Cerebellar nuclear complex (tissue), 1 donor: ENCODE measurements at places on chromosomes 6 and 20.

DNA sequence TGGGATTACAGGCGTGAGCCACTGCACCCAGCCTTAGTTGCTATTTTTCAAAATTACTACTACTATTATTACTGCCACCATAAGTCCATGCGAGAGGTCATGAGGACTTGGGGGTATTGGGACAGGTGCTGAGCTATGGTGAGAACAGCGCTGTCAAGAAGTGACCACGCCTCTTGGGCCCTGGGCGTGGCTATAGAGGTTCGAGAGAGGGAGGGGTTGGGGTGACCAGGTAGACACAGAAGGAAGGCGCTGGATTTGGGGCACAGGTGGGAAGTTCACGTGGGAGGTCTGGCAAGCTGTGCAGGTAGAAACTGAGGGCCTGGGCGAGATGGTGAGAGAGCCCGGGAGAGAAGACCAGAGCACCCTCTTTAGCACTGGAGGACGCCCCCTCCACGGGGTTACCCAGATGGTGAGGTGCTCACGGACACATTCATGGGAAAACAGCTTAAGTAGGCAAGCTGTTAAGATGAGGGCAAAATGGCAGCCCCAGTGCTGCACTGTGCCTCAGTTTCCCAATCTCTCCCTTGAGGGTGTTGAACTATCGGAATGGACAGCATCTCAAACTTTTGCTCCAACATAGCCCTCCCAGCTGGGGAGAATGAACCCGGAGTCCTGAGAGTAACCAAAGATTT lies 61.0 kb downstream of the RAB44 start:
- DNase-seq = no peak

DNA sequence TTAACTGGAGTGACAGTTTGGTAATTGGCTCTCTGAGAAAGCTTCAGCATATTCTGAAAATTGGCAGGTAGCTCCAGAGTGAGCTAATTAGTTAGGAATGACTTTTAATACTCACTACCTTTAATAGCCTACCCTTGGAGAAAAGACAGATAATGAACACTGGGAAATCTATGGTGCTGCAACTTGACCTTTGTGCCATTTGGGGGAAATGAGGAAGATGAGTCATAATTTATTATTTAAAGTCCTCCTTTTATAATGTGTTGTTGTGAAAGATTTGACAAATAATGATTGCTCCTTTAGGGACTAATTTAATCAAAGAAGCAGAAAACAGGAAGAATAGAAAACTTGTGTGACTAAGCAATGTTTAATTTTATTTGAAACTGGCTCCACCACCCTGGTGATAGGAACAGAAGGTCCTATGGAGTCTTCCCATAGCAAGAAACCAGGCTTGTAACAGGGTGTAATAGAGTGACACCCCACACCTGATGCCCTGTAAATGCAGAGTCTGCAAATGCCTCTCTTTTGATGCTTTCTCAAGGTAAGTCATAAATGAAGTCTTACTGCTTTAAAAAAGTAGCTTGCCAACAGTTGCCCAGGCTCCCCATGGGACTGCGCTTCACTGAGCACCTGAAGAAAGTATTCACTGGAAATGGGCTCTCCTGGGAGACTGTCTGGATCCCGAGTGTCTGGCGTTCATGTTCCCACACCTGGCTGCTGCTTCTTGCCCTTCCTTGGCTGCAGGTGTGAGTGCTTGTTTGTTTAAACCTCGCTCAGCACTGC lies 134.4 kb downstream of the LRRC1 start:
- no peak for DNase-seq

DNA sequence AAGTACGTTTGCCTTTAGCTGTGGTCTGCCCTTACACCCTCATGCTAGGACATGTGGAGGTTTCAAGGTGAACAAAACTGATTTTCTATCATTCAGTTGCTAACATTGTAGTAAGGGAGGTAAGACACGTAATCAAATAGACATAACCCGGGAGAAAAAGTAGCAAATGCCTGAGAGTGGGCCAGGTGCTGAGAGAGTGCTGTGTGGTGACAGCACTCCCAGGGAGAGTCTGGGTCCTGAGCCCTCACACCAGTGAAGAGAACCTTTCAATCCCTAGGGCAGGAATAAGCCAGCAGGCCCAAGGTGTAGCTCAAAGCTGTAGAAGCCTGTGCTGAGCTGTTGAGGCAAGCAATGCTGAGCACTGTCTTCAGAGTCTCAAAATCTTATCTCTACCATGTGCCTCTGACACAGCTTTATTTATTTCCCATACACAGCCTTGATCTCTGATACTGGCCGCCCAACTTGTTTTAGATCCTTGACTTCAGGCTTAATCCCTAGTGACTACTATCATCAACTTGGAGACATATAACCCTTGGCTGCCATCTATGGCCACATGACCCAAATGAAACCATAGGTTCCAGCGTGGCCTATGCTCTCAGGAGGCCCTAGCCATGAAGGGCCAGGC lies 55.2 kb downstream of the TPD52L1 start:
- no peak for DNase-seq

DNA sequence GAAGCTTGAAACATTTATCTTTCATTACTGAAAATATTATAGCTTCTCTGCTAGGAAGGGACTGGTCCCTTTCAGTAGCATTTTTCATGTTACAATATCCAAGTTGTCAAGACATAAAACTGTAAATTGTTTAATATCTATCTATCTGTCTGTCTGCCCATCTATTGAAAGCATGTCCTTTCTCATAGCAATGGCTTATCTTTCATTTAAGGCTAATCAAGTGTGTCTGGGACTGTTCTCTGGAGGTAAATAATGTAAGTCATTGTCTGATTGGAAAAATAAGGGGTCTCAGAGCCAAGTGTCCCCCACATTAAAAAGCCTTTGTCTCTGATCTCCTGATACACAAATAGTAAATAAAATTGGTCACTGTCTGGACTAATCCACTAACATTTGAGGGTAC lies 135.5 kb downstream of the PKHD1 start:
- no peak for DNase-seq

- DNase-seq = no peak
Measured at GRCh38 chr20:38221119-38221589, 39.4 kb downstream of the KIAA1755 start.

- no peak for DNase-seq
Measured at GRCh38 chr6:52407467-52407866, 12.7 kb upstream of the EFHC1 start.

DNA sequence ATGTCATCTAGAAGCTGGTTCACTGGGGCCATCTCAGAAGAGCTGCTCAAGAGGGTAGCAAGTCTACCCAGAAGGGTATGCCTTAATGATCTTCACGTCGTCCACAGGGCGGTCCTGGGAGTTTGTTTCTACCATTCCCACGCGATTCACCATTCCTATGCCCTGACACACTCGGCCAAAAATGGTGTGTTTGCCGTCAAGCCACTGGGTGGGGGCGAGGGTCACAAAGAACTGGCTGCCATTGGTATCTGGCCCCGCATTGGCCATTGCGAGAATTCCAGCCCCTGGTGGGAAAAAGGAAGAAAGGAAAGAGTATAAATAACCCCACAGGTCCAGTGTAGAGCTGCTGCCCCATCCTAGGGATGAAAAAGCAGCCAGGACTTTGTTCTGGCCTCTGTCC lies 16.5 kb upstream of the CPNE5 start:
- DNase-seq = no peak

DNA sequence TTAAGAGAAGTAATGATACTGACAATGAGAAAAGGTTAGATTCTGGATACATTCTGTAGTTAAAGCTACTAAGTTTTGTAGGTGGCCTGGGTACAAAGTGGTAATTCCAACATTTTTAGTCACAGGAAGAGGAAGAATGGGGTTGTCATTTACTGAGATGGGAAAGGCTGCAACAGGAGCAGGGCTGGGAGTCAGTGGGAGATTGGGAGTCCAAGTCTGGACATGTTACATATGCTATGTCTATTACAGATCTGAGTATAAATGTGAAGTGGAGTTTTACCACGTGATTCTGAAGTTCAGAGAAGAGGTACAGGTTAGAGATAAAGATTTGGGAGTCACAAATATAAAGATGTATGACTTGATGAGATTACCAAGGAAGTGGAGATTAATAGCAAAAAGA lies 116.2 kb downstream of the RWDD2A start:
- DNase-seq = no peak

- DNase-seq = no peak
Measured at GRCh38 chr6:5937169-5937909, 69.4 kb downstream of the NRN1 start.

GRCh38 chr20:11051136-11051535 lies 377.3 kb upstream of the JAG1 start:
- no peak for DNase-seq

- DNase-seq = no peak
Measured at GRCh38 chr20:12093057-12093796, 175.5 kb downstream of the BTBD3 start.

GRCh38 chr20:37920270-37920669 lies 17.3 kb downstream of the VSTM2L start:
- DNase-seq = no peak

- no peak for DNase-seq
Measured at GRCh38 chr20:10547276-10548114, 112.4 kb downstream of the SLX4IP start.

- no peak for DNase-seq
Measured at GRCh38 chr20:38726804-38727606, 2.7 kb downstream of the SLC32A1 start.

- no peak for DNase-seq
Measured at GRCh38 chr6:45728674-45729073, 287.0 kb downstream of the CLIC5 start.

- DNase-seq = no peak
Measured at GRCh38 chr6:67802771-67803170, 832.3 kb upstream of the ADGRB3 start.
